ENCODE measurements at places on chromosomes 6 and 20. TPM values are rescaled to one million over a fixed set of nuclear protein-coding genes. Genes with fewer than 3 reads are reported as not detected.

The ZC2HC1B gene
- not detected for total RNA-seq

The KHDC1 gene
- total RNA-seq, result 6.2 TPM

The PHACTR1 gene
- total RNA-seq, result 7.5 TPM

The PGC gene
- not detected for total RNA-seq

The PROCR gene
- total RNA-seq, result 57.1 TPM

The SRSF3 gene
- total RNA-seq, result 322 TPM

The PTGIS gene
- 5.5 TPM for total RNA-seq

The POU5F1 gene
- total RNA-seq, result 286 TPM

The TREM1 gene
- total RNA-seq, result 0.68 TPM

The PROKR2 gene
- total RNA-seq, result not detected

The C20orf144 gene
- 1.1 TPM for total RNA-seq

The SMPDL3A gene
- total RNA-seq, result 4.2 TPM

GRCh38 chr20:24816431-24816830 is 132.6 kb upstream of the CST7 start:
- ATAC-seq, result no peak

GRCh38 chr6:129207832-129208231 is 324.9 kb downstream of the LAMA2 start:
- no peak for ATAC-seq

GRCh38 chr6:168920289-168920688 is 333.4 kb downstream of the THBS2 start:
- no peak for ATAC-seq

DNA sequence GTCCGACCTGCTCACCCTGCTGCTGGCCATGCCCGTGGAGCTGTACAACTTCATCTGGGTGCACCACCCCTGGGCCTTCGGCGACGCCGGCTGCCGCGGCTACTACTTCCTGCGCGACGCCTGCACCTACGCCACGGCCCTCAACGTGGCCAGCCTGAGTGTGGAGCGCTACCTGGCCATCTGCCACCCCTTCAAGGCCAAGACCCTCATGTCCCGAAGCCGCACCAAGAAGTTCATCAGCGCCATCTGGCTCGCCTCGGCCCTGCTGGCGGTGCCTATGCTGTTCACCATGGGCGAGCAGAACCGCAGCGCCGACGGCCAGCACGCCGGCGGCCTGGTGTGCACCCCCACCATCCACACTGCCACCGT is 885 bp downstream of the NTSR1 start:
- no peak for ATAC-seq

GRCh38 chr6:324116-324728 is 31.9 kb downstream of the DUSP22 start:
- ATAC-seq, result no peak

- no peak for ATAC-seq
Measured at GRCh38 chr6:15507221-15507620, 155.6 kb downstream of the DTNBP1 start.

GRCh38 chr6:56852260-56853010 is 102.5 kb upstream of the BEND6 start:
- peak; percentile 63 for ATAC-seq

GRCh38 chr6:108597572-108598304 is 37.0 kb downstream of the FOXO3 start:
- no peak for ATAC-seq

GRCh38 chr6:167858842-167859664 is 32.3 kb downstream of the AFDN start:
- ATAC-seq, result no peak

DNA sequence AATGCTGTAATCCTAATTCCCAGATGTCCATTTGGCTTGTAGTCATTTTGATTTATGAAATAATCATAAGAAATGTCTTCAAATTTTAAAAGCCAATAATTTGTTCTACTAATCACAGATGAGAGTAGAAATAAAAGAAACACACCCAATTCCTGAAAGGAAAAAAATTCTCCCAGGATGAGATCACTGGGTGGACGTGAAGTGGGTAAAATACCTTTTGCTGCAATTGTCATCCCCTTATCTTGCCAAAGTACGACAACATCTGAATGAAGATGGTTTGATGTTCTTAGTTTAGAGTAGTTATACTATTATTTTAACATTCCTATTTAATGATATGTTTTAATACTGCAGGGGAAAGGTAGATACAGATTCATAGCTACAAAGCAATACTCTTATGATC is 33.7 kb downstream of the MTHFD1L start:
- ATAC-seq, result no peak

DNA sequence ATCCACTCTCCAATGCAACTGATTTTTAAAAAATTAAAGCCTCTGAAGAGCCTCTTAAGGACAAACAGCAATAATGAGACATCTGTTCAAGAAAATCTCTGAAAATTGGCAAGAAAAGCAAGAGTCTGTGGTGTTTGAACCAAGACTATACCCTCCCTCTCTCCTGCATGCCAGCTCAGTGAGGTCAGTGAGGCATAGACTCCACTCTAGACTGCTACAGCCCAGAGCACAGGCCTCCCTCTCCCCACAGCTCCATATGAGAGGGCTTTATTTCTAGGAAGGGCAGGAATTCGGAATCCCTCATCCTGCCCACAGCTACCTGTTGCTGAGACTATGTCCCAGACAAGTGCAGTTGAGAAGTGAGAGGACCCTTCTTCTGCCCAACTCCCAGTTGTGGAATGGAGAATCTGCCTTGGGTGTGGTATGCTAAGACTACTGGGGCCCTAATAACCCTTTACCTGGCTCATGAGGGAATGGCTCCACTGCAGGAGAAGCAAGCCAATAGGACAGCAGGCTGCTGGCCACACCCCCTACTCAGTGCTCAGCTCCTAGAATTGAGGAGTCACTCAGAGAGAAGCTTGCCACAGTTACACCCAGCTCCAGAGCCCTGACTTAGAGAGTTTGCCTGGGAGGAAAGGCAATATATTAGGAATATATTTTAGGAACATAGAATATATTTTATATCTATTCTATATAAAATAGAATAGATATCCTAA is 22.7 kb upstream of the HLA-DQA1 start:
- no peak for ATAC-seq

DNA sequence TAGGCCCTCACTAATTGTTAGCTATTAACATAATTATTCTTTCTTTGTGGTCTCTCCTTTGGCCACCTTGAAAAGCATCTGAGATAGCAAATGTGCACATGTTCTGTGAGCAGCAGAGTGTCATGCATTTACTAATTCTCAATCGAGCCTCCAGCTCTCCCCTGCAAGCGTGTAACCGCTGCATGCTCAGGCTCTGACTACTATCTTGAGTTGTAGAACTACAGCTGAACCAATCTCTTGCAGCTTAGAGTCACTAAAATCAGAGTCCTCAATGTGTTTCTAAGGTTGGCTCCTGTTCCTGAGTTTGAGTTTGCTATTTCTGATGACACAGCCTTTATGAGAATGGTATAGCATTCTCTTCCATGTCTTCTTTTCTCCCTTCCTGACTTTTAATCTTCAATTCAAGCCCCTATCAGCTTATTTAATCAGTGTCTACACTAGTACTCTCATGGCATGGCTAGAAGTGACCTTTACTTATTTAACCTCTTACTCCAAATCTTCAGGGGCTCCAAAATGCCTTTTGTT is 65.5 kb downstream of the PPP1R3G start:
- ATAC-seq, result no peak

DNA sequence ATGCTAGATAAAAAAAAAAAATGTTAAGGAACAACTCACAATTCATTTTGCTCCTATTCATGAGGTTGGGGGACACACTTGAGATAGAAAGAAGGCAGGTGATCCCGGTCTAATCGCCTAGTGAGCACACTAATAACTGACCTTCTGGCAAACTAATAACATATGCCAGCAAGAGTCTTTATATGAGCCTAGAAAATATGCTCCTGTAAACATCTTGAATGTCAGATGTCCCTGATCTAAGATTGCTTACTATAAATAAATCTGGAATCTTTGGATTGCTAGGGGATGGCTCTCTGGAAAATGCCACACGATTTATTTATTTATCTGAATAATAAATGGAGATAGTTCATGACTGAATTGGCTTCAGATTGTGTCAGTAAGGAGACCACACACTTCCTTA is 821.9 kb downstream of the GRIK2 start:
- no peak for ATAC-seq

DNA sequence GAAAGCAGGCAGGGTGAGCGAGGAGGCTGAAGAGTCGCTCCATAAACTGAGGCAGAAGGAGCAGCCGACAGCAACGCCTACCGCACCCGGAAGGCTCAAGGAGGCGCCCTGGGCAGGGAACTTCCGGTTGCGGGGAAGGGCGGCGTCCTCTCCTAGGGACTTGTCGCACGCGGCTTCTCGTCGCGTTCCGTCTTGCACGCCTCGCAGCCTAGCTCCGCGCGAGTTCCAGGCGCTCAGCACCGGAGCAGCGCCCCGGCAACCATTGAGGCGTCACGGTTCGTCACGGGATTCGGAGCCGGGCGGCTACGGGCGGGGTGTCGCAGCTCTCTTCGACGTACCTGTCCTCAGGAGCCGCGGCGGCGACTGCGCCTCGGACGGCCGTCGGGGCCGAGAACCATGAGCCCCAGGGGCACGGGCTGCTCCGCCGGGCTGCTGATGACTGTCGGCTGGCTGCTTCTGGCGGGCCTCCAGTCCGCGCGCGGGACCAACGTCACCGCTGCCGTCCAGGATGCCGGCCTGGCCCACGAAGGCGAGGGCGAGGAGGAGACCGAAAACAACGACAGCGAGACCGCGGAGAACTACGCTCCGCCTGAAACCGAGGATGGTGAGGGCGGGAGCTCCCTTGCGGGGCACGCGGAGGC is at the start of gene SPACA1:
SPACA1 (plus strand) TSS at position 332 of the 641 bp plus-strand sequence; CDS start at position 397, 65 bp downstream.
- ATAC-seq, result no peak

DNA sequence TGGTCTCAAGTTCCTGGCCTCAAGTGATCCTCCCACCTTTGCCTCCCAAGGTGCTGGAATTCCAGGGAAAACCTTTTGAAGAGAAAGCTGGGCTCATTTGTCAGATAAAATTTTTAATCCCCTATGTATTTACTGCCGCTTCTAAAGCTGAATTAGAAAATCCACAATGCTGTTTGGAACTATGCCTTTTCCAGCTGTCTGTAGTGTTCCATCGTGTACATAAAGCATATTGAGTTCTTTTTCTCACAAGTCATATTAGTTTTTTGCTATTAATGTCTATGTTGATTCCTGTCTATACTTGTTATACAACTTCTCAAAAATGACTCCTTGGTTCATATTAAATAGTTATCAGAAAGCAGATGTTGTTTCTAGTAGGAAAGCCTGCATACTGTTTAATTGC is 47.1 kb downstream of the PEX7 start:
- ATAC-seq, result no peak

DNA sequence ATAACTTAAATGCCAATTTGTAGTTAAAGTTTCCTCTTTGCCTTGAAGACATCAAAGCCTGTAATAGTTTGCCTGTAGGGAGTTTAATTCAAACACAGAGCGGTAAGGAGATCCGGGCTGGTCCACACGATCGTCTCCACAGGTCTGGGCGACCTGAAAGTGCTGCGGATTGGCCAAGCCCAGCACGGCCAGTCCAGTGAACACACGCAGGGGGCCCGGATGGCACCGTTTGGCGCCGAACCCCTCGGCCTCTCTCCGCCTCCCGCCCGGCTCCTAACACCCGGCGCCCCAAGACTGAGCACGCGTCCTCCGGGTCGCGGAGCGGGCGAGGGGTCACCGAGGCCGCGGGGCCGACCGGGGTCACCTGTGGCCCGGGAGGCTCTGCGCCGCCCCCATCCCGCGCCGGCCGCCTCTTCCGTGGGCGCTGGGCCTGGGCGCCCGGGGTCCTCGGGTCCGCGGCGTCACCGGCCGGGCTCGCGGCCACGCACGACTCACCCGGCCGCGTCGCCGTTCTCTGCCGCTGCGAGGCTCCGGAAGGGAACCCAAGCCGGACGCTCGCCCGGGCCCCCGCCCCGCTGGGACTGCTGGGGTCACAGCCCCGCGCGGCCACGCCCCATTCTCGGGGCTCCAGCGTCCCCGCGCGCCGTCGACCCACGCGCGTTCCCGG is 481 bp downstream of the SERPINB6 start:
- ATAC-seq, result peak; percentile 80

GRCh38 chr20:43766385-43766784 is 39.6 kb upstream of the GTSF1L start:
- ATAC-seq, result no peak

DNA sequence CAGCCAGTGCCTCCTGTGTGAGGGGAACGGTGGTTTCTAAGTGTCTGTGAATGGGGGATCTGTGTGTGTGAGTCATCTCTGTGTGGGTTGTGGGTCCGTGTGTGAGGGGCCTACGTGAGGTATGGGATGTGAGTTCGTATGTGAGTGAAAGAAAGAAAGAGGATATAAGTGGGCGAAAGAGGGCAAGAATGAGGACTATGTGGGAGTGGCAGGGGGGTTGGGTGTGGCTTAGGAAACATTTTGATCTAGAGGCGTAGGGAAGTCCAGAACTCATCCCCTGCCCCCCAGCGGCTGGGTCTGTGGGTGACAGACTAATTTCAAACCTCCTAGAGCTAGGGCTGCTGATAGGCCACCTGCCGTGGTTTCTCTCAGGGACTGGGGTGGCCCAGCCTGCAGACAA is 35.5 kb downstream of the DHX35 start:
- no peak for ATAC-seq

- no peak for ATAC-seq
Measured at GRCh38 chr20:38246357-38247165, 14.0 kb downstream of the KIAA1755 start.

DNA sequence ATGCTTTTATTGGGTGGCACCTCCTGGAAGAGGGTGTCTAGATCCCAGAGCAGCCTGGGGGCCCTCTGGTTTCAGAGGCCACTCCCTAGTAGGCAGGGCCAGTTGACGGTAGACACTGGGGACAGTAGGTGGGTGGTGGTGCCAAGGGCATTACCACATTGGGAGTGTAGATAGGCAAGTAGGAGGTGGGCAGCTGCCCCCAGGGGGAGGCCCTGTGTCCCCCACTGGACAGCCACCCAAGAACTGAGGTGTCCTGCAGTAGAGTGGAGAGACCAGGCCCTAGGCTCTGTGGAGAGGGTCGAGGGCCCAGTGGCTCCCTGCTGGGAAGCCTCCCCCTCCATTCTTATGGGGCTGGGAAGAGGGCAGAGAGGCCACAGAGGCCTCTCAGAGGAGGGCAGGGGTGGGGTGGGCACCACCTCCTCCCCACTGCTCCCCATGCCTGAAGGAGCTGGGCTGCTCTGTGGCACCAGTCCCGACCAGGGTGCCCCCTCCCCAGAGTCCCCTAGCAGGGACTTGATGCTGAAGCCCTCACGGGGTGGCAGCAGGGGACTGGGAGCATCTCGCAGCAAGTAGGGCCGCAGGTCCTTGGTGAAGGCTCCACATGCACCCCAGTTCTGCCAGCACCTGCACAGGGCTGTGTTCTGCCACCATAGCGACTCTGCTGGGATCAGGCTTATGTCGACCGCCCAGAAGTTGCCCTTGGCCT is 305.0 kb upstream of the KCNQ5 start:
- no peak for ATAC-seq

DNA sequence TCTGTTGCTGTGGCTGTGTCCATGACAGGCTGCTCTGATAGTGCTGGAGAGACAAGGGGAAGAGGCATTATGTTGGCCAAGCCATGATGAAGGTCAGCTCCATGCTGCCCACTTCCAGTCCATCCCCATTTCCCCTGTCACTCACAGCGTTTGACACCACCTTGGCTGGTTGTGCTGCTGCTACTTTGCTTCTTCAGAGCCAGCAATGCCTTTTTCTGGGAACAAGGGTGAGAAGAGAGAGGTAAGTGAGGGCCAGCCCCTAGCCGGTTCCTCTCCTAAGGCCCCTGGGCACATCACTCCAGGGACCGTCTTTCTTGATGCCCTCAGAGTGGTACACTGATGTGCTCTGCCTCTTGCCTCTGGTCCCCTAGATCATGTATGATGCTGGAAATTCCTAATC is 2.0 kb downstream of the NELFE start:
- ATAC-seq, result no peak
